Anterior cingulate cortex (tissue), 58 donors: ENCODE measurements at places on chromosomes 11 and 22.

DNA sequence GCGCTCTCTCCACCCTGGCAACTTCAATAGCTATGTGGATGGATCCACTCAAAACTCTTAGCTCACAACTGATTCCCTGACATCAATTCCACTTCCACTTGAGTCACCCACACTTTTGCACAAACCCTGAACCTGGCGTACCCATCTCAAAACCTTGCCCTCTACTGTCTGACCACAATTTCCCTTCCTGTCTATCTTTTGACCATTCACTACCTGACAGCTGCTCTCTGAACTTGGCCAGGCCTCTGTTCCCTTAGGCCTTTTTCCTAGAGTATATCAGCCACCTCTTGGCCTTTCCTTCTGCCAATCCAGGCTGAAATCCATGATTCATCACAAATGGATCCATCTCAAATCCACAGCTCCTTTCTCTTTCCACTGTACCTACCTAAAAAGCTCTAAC is 106.0 kb downstream of the RPL27A start:
- DNase-seq, result no peak

- no peak for DNase-seq
These were observed 24.0 kb downstream of the PISD start for GRCh38 chr22:31637891-31638618.

DNA sequence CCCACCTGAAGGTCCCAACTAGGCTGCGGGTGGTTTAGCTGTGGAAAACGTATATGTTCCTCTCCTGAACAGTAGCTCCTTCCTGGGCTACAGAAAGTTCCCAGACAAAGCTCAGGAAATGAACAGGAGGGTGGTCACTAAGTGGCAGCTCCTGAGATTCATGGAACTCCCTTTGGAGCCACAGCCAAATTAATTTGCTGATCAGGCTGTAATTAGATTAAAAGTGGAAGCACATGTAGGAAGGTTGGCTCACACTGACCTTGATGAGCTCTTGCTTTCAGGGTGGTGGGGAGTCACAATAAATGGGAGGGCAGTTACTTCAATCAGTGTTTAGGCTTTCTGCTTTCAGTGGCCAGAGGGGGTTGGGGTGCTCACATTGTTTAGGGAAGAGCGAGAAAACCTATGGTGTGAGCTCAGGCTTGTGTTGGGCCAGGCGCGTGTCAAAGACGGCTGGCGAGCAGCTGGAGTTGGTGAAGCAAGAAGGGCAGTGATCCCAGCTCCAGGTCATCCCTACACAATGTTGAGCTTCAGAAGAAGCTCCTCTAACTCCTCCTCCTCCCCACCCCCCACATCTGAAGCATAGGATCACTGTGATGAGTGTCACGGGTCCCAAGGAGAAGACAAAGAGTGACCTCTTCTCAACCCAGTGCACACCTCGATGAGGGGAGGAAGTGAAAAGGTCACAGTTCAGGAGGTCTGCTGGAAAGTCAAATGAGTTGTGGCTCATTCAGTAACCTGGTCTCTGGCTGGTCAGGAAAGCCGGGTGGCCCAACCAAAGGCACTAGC is 42.5 kb downstream of the CLPB start:
- DNase-seq, result no peak

DNA sequence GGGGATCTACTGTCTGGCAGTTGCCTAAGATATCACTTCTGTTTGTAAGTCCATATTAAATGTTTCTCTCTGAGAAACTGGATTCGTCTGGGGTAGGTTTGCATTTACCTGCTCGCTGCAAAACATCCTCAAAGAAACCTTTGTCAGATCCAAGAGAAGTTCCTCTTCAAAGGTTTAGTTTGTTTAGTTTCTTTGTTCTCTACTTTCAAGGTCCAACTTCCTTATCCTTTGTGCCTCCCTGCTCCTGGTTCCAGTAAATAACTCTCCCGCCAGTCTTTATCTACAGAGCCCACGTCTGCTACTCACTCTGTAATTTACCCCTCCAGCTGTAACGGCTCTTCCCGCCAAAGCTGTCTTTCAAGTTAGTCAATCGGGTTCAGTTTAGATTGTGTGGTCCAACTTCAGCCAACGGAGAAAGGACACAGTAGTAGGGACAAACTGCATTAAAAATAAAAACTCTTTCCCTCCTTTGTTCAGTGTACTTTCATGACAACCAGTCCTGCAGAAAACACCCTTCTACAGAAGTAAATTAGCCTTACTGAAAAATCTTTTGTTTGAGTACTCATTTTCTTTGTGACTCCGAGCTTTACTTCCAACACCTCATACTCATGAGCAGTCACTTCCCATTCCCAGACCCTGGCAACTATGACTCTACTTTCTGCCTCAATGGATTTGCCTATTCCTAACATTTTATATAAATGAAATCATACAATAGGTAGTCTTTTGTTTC is 41.0 kb downstream of the TMPRSS5 start:
- DNase-seq, result no peak

DNA sequence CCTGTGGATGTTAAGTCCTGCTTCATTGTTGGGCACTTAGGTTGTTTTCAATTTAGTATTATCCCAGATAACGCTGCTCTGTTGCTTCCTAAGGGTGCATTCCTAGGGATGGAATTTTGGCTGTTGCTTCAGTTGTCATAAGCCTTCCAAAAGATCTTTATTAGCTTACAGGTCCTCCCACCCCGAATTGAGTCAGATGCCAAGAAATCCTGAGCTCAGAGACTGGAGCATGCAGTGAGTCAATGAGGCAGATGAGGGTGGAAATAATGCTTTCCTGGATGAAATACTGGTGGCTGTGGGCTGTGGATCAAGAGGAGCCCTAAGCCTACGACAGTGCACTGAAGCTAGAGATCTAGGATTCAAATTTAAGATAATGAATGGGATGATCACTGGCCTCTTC is 10.7 kb upstream of the IL18BP start:
- DNase-seq, result no peak

DNA sequence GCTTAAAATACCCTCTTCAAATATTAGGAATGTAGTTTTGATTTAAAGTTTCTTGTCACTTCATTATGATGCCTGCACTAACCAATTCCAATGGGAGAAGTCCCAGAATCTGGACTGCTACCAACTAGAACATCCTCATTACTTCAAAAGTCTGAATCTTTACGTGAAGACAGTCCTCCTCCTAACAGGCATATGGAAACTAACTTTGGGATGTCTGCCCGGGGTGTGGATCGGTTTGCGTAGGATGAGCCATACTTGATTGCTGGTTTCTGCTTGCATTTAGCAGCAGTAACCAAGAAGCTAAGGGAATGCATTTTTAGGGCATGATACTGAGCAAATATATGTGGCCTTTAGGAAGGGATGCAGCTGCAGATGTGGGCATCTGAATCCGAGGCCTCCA is 177.1 kb downstream of the LRRC4C start:
- no peak for DNase-seq

- DNase-seq, result peak; percentile 17
These were observed 492 bp downstream of the JHY start for GRCh38 chr11:122882857-122883645.

DNA sequence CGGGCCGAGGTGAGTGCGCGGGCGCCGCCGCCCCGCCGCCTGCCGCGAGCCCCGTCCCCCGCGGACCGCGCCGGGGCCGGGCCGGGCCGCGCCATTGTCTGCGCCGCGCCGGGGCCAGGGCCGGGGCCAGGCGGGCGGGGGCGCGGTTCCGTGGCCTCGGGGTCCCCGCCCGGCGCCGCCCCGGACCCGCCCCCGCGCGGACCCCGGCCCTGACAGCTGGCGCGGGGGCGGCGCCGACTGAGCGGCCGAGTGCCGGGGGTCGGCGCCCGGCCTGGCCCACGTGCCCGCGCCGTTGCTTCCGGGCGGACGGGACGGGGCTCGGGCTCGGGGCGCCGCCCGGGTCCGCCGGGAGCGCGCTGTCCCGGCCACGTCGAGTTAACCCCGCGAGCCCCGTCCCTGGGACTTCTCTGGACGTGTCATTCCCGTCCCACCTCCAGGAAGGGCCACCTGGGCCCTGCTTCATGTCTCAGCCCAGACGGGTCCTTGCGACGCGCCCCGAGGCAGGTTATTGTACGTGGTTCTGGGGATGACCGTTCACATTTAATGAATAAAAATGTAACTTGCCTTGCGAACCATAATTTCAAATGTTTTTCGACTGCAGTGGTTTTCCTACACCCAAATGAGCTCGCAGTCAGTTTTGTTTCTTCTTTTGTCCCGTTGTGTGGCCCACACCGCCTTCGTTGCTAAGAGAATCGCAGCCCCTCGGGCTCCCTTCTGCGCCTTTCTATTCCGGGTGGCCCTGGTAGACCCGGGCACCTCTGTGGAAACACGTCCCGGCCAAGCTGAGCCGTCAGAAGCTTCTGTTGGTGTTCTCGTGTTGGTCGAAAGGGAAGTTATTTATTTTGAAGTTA is 562 bp downstream of the ZBED4 start:
- no peak for DNase-seq

GRCh38 chr11:14673824-14674405 is 30.3 kb downstream of the PDE3B start:
- DNase-seq, result no peak

- no peak for DNase-seq
These were observed 297.9 kb upstream of the C11orf87 start for GRCh38 chr11:109123816-109124787.

DNA sequence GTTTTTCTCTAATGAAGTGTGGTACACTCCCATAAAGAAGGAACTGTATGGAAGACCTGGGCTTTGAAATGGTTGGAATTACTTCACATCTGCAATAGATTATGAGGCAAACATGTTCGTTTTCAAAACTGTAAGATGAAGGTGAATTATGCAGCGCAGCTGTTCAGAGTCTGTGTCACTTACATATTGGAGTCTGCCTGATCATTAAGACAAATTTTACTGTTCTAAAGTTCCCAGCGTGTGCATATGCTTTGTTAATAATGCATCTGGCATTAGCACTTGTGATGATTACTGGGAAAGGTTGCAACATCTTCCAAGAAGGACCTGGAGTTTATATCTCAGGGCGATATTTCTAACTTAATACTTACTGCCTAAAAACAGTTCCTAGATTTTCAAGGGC is 255.2 kb upstream of the ZC3H12C start:
- no peak for DNase-seq

GRCh38 chr22:22048981-22049531 is 66.5 kb upstream of the TOP3B start:
- no peak for DNase-seq

GRCh38 chr22:43400449-43400848 is 11.4 kb upstream of the MPPED1 start:
- no peak for DNase-seq

GRCh38 chr11:10645212-10645795 is 48.3 kb downstream of the IRAG1 start:
- no peak for DNase-seq
